ENCODE measurements at places on chromosomes 2 and 18.

DNA sequence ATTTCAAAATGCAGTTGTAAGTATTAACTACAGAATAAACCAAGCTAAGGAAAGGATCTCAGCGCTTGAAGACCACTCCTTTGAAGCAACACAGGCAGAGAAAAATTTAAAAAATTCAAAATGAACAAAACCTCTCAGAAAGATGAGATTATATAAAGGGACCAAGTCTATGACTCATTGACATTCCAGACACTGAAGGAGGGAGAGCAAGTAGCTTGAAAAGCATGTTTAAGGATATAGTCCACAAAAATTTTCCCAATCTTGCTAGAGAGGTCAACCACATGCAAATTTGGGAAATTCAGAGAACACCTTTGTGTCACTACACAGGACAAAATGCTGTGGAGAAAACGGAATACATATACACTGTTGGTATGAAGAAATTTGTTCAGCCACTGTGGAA is 112.6 kb upstream of the MC4R start:
- no peak for DNase-seq

DNA sequence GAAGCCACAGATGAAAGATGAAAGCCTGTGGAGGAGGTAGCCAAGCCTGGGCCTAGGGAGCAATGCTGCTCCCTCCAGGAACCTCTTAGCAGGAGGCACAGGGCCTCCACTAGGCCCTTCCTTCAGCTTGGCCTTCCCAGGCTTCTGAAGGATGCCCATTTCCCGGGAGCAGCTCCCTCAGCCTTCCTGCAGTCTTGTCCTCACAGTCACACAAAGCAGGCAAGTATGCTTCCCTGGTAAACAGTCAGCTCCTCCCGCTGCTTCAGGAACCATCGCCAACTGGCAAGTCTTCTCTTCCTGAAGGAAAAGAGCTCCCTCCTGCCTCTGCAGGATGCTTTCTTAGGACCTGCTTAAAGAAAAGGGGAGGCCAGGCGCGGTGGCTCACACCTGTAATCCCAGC is 53.2 kb downstream of the SMAD7 start:
- no peak for DNase-seq

DNA sequence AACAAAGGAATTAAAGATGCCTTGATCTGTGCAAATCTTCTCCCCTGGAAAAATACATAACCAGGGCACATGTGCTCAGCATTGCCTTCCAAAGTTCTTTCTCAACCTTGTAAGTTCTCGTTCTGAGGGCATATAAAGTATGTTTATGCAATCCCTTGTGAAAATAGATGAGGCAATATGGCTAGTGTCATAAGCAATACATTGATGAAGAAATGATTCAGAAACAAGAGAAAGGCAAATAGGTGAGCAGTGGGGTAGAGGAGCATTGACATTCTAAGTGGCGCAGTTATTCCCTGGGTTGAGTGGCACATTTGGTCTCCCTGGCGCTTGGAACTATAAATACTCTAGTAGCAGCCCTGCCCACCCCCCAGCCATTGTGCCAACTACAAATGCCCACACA is 57.4 kb upstream of the PGAP1 start:
- no peak for DNase-seq

DNA sequence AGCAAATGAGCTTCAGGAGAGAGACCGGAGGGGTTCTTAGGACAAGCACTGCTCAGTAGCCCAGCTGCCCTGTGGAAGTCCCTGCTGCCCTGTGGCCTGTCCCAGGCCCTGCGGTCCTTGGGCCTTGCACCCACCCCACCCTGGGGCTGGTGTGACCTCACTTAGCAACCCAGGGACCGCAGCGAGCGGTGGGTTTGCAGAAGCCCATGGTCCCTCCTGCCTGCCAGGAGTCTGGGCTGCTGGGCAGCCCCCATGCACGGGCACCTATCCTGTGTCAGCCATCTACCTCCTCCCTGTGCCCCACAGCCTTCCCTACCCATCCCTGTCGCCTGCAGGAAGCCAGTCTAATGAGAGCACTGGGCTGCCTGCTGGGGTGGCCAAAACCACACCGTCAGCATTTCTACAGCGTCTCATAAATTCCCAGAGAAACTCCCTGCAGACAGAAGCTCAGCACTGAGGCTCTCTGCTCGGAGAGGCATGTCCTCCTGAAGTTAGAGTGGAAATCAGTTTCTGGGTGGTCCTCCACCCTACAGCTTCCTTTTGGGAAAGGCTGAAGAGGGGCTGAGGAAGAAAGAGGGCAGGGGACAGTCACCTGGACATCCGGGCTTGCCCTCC is 231.1 kb upstream of the HS6ST1 start:
- peak; percentile 72 for DNase-seq

DNA sequence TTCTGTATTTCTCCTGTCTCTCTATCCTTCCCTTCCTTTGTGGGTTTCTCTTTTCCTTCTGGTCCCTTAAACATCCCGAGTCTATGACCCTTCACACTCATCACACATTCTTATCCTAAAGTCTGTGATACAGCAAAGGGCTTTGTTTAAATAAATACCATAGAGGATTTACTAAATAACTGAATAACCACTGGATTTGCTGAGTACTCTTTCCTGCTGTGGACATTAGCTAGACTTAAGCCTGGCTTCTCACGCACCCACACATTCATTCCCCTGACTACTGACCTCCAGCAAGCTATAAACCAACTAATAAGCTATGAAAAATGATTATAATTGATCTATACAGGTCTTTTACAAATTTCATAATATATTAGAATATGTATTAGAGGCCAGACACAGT is 76.6 kb downstream of the COL4A3 start:
- DNase-seq: no peak

Measured in osteocyte (in vitro differentiated cells).